ENCODE measurements at places on chromosomes 6 and 20.

DNA sequence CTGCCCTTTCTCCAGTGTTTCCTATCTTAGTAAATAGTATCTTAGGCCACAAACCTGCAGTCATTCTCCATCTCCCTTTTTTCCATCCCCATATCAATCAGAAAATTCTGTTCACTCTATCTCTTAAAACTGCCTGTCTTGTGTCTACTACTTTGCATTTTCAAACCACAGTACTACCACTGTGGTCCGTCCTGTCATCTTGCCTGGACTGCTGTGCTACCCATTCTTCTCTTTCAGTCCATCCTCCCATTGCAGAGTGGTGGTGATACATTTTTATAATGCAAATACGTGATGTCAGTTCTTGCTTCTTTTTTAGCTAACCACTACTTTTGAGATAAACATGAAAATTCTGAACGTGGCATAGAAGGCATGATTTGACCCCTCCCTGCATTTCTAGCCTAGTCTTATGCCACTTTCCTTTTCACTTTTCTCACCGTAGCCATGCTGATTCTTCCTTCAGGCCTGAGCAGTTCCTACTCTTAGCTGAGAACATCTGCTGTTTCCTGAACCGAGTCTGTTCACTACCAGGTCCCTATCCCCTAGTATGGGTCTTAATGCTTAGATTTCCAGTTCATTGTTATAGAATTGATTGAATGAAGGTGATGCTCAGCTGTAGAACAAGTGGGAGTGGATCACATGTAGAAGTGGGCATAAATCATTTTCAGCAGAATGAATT is 13.8 kb downstream of the TBPL1 start:
- DNase-seq, result no peak

DNA sequence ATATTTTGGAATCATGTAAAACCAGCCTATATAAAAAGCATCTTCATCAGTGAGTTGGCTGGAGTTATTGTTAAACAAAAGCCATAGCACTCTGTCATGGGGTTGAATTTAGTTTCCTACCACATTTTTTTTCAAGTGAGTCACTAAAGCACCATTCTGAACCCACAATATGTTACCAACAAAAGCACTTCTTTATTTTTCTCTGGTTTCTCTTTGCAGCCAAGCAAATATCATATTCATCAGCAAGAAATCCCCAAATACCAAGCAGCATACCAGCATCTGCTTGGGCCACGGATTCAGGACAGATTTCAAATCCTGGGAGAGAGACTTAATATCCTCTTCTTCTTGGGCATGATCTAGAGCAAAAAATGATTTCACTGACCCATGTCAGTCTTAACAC is 441.4 kb downstream of the BCKDHB start:
- no peak for DNase-seq

GRCh38 chr6:19052219-19052618 is 665.1 kb downstream of the RNF144B start:
- DNase-seq, result no peak

DNA sequence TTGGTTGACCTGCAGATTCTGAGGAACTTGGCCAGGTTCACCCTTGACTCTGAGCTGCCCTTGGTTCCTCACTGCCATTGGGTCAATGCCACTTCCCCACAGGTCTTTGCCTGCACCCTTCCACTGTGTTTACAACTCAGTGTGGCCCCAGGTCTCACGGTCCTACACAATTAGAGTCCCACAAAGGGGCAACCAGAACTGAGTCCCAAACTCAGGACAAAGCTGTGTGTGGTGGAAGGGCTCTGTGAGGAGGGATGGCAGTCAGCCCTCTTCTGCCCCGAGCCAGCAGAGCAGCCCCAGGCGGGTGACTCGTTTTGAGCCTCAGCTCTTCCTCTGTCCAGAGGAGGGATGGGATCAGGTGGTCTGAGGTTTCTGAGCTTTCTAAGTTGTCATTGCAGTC is 69.5 kb downstream of the NPEPL1 start:
- no peak for DNase-seq

- no peak for DNase-seq
Measured at GRCh38 chr20:58629215-58629580, 21.9 kb upstream of the STX16 start.

DNA sequence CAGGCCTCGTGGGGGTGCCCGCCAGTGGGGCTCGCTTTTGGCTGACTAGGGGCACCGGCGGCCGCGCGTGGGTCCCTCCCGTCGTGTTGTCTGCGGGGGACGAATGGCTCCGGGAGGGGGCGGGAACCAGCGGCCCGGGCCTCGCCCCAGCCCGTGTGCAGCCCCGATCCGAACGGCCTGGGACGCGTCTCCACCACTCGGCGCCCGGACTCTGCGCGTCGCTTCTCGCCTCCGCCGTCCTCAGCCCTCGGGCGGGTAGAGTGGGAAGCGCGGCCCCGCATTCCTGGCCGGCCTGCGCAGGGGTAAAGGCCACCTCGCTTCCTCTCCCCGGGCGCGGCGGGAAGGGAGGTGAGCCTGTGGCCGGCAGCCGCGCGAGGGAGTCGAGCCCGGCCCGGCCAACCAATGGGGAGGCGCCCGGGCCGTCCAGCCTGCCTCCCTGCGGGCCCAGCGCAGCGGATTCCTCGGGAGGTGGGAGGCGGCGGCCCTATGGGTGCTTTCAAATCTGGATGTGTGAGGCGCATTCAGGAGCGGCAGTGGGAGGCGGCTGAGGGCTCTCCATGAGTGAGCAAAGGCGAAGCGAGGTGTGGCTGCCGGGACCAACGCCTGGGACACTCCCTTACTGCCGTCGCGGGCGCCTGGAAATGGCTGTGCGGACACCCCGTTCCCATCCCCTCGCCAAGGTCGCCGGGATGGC is 1.1 kb upstream of the ZBTB46 start:
- no peak for DNase-seq

DNA sequence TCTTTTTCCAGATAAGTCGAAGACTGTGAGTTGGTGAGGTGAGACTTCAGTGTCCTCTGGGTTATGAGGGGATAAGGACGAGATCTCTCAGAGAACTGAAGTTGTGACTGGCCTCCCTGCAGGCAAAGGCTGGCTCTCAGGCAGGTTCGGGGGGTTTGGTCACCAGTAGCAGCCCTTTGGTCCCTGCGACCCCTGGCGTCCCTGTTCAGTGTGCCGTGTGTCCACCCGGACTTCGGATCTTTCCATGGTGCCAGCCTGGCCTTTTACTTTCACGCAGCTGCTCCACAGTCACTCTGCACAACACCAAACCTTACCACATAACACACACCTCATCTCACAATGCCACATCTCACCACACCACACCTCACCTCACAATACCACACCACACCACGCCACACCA is 131.9 kb downstream of the ERMARD start:
- no peak for DNase-seq

GRCh38 chr6:78589436-78589835 is 277.9 kb upstream of the IRAK1BP1 start:
- no peak for DNase-seq

GRCh38 chr6:161242113-161242512 is 31.7 kb downstream of the AGPAT4 start:
- DNase-seq, result no peak

GRCh38 chr20:63377256-63377941 is 16.2 kb upstream of the CHRNA4 start:
- DNase-seq, result no peak

Measured in activated naive CD8-positive, alpha-beta T cell treated with anti-CD3 and anti-CD28 coated beads, Interleukin-2, amount 50 U/mL, for 16 hours (primary cell).